Mesangial cell (primary cell): ENCODE measurements at places on chromosomes 11 and 22. TPM values are rescaled to one million over a fixed set of nuclear protein-coding genes. Genes with fewer than 3 reads are reported as not detected.

Gene SCN4B
- total RNA-seq = under 0.01 TPM in 1 of 2 replicates, not detected in the other

Gene SLC5A1
- not detected in 2 replicates for total RNA-seq

Gene LRRN4CL
- total RNA-seq = 0.16 and 0.38 TPM in 2 replicates

Gene KRTAP5-2
- total RNA-seq = not detected in 2 replicates

Gene RFPL2
- not detected in 2 replicates for total RNA-seq

Gene MIOX
- total RNA-seq = 0.33 and 1.5 TPM in 2 replicates

Gene C11orf87
- not detected in 2 replicates for total RNA-seq

Gene FKBP2
- 61.4 and 85.3 TPM in 2 replicates for total RNA-seq

Gene OR2AG1
- not detected in 2 replicates for total RNA-seq

Gene NCAM1
- total RNA-seq = 9.4 and 20.0 TPM in 2 replicates
